Activated T-helper 1 cell treated with anti-CD3 and anti-CD28 coated beads, Interleukin-2, amount 50 U/mL, for 16 hours (primary cell): ENCODE measurements at places on chromosomes 6 and 20.
A peak's percentile ranks its signal among the peaks of the same experiment; 100 is the strongest.

- peak; percentile 6 for DNase-seq
Measured at GRCh38 chr6:158879180-158879579, 60.0 kb upstream of the EZR start.

DNA sequence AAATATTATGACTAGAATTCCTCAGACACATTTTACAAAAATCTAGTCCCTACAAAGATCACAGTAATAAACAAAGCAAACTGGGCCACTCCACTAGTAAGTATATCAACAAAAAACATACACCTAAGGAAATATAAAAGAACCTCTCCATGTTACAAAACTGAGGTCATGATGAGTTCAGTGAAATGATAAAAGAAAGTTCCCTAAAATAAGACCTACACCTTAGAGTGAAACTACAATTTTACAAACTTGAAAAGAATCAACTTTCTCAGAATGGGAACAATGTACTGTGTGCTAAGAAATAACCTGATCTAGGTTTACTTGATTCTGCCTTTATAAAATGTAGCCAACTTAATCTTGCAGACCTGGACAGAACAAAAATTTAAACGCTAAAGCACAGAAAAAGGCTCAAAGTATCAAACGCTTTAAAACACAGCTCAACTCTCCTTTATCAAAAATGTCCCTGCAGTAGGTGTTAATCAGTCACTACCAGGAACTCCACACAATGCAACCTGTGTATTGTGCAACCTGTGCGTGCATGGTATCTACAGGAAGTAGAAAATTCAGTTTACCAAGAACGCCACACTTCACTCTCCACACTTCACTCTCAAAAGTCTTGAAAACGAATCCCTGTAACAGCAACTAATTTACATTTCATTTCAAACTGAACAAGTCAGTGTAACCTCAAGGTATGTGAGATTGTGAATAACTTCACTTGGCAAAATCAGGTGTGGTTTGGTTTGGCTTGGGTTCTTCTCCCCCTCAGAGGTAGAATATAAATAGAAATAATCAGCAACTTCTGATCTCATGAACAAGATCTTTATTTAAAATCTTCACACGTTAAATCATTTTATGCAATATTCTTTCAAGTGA lies 1.8 kb downstream of the RALGAPA2 start:
- no peak for DNase-seq

- no peak for DNase-seq
Measured at GRCh38 chr6:46137387-46137786, 7.6 kb downstream of the ENPP4 start.

- no peak for DNase-seq
Measured at GRCh38 chr6:157358287-157358686, 22.7 kb upstream of the ZDHHC14 start.
